ENCODE measurements at places on chromosomes 16 and 17.

DNA sequence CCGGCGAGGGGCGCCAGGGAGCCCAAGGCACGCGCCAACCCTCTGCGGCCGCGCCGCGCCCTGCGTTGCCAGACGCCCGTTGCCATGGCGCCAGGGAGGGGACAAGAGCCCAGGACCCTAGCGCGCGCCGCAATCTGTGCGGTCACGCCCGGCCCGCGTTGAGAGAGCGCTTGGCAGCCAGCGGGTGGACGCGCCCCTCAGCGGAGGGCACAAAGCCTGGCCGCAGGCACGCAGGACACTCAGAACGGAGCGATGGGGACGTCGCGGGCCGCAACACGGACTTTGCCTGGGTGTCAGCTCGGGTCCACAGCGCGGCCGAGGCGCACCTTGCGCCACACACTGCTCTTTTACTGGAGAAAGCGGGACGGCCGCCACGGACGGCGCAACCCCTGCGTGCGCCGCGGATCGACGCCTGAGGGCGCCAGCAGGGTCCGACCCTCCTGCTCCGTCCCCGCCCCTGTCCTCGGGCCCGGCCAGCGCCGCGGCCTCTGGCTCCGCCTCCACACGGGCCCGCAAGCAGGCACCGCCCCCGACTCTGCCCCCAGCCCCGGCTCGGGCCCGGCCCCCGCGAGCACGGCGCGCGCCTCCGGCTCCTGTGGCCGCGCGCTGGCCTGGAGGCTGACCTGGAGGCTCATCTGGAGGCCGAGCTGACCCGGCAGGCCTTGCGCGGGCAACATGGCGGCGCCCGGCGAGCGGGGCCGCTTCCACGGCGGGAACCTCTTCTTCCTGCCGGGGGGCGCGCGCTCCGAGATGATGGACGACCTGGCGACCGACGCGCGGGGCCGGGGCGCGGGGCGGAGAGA, at the start of gene GFER:
TSS of gene GFER (plus strand) at position 650 of the 803 bp plus-strand sequence. CDS start at position 676, 26 bp downstream.
- DNase-seq: peak; percentile 98
- H3K27me3 ChIP-seq: peaks cover 56% of the 10 kb centered on the region
- H3K4me3 ChIP-seq: peak within 1 kb of the TSS; percentile 82
- peaks cover 23% of the 10 kb centered on the region for H3K36me3 ChIP-seq
- H3K27ac ChIP-seq: peak within 1 kb of the TSS; percentile 97

DNA sequence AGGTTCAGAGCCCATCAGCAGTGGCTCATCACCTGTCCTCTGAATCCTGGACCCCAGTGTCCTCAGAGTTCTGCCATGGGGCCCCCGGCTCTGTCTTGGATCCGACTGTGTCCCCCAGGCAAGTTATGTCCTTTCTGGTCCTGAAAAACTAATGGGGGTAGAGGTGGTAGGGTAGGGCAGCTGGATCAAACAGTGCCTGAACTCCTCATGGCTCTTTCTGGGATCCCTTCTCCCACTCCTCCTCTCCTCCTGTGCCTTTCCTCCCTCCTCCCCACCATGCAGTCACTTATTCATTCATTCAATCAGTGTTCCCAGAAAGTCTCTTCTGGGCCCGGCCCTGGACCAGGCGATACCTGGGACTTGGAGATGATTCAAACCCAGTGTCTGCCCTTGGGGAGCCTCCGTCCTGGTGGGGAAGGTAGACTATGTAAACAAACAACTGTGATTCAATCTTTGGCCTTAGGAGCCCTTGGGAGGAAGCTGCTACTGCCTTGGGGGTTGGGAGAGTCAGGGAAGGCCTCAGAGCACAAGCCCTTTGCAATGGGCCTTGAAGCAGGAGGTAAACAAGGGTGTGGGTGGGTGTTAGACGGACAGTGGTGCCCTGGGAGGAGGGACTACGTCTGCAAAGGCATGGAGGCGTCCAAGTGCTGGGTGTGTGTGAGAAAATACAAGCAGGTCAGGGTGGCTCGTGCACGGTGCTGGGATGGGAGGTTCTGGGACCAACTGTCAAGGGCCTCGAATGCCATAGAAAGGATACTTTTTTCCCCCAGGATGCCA, 6.4 kb upstream of the FAM83G start:
- DNase-seq: no peak
- H3K36me3 ChIP-seq: no peaks in the 10 kb centered on the region
- no peaks in the 10 kb centered on the region for H3K27me3 ChIP-seq

DNA sequence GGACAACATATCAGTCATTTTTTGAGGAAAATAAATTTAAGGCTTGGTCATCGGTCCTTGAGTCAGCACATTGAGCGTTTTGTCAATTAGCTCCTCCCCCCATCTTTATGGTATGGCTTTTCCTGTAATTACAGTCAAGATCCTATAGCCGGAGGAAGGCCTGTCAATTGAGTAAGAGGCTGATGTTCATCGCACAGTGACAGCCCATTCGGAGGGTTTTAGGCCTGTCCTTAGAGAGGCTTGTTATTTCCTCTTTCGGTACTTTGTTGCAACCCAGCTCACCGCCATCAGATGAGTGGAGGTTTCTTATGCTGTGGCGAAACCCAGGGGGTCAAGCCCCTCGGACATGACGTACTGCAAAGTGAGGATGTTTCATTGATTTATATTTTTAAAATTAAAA, 395.2 kb downstream of the WWOX start:
- no peaks in the 10 kb centered on the region for H3K36me3 ChIP-seq
- H3K27ac ChIP-seq: no peak overlapping the region
- H3K27me3 ChIP-seq: no peaks in the 10 kb centered on the region

DNA sequence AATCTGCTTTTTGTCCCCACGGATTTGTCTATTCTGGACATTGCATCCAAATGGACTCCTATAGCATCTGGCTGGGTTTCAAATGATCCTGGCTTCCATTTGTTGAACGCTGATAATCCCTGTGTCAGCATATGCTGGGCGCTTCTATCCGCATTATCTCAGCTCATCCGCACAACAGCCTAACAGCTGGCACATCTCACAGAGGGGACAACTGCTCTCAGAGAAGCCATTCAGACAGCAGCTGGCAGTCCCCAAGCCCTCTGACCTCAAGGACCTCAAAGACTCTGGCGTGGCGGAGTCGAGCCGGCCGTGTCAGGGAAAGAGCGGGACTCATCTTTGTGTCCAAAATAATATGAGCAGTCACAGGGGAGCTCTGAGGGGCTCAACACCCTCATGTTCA, 82.3 kb downstream of the NT5M start:
- H3K4me1 ChIP-seq: no peaks in the 10 kb centered on the region
- no peaks in the 10 kb centered on the region for H3K36me3 ChIP-seq
- H3K27ac ChIP-seq: peak overlapping the region; percentile 75

DNA sequence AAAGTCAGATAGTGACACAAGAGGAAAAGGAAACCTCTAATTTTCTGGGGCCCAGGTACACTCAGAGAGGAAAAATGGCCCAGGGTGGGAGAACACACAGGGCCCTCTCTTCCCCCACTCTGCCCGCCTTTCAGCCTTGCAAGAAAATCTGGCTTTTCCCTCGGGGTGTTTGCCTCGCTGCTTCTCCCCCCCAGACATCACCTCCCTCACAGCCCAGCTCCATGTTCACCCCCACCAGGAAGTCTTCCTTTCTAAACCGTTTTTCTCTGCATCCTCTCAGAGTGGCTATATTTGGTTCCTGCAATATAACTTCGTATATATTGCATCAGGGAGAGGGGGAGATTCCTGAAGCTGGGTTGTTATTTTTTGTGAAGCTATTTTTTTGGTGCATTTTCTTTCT, 27.3 kb downstream of the RPRML start:
- H3K27me3 ChIP-seq: peaks cover 66% of the 10 kb centered on the region
- H3K4me1 ChIP-seq: peaks cover 10% of the 10 kb centered on the region
- no peak overlapping the region for H3K27ac ChIP-seq
- no peak for DNase-seq
- H3K4me3 ChIP-seq: peak overlapping the region; percentile 25
- H3K36me3 ChIP-seq: no peaks in the 10 kb centered on the region

GRCh38 chr17:56392321-56392720, 201.2 kb upstream of the NOG start:
- DNase-seq: no peak
- H3K27me3 ChIP-seq: no peaks in the 10 kb centered on the region
- H3K4me1 ChIP-seq: no peaks in the 10 kb centered on the region
- no peak overlapping the region for H3K27ac ChIP-seq
- no peak overlapping the region for H3K4me3 ChIP-seq
- no peaks in the 10 kb centered on the region for H3K36me3 ChIP-seq

GRCh38 chr17:56681561-56682266, 88.2 kb downstream of the NOG start:
- no peak overlapping the region for H3K27ac ChIP-seq
- H3K27me3 ChIP-seq: peaks cover 34% of the 10 kb centered on the region
- no peaks in the 10 kb centered on the region for H3K36me3 ChIP-seq
- DNase-seq: no peak

GRCh38 chr16:11624205-11624604, 37.5 kb upstream of the LITAF start:
- no peak for DNase-seq
- H3K4me3 ChIP-seq: no peak overlapping the region
- H3K27me3 ChIP-seq: no peaks in the 10 kb centered on the region
- no peaks in the 10 kb centered on the region for H3K36me3 ChIP-seq
- no peaks in the 10 kb centered on the region for H3K4me1 ChIP-seq
- no peak overlapping the region for H3K27ac ChIP-seq

DNA sequence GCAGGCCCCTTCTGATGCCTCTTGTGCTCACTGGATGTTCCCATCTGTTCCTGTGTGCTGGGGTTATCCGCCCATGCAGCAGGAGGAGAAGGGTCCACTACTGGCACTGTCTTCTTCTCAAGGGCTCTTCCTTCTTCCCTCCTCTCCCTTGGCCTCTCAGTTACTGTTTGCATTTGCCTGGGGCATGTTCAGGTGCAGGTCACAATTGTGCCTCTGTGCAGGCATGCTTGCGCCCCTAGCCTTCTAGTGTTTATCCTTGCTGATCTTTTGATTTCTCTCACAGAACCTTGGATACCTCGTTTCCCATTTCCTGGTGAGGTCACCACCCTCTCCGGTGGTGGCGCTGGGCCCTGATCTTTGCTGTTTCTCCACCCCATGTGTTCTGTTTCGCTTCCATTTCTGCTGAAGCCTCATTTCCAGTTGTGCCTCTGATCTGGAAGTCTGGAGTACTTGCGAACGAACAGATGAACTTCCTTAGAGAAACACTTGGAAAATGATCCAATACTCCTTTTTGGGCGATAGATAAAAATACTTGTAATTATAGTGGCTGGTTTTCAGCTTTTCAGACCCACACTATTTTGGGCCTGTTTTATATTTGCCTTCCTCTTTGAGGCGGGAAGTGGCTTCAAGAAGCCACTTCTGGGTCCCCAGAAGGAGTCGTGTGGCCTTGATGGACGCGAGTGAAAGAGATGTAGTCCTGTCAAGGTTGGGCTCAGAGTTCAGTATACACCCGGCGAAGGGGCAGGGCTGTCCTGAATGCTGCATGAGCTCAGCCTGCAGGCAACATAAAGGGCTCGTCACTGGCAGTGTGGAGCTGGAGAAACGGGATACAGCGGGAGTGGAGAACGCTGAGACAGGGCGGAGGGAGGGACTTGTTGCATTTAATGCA, 312.9 kb downstream of the SNX29 start:
- no peak overlapping the region for H3K27ac ChIP-seq
- DNase-seq: no peak
- H3K4me3 ChIP-seq: no peak overlapping the region
- H3K27me3 ChIP-seq: no peaks in the 10 kb centered on the region

DNA sequence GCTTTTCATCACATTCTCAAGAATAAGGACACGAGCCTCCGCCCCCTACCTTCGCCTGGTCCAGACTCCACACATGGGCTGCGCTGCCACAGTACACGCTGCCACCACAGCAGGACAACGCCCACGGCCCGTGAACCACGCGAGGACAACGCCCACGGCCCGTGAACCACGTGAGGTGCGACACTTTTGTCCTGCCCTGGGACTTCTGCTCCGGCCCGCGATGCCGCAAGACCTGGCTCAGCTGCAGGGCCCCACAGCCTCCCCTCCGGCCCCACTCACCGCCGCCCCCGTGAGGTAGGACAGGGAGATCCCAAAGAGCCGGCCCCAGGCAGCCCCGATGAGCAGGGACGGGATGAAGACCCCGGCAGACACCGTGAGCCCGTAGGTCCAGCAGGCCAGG, 5.9 kb upstream of the CCDC154 start:
- DNase-seq: peak; percentile 75
- H3K4me1 ChIP-seq: no peaks in the 10 kb centered on the region

DNA sequence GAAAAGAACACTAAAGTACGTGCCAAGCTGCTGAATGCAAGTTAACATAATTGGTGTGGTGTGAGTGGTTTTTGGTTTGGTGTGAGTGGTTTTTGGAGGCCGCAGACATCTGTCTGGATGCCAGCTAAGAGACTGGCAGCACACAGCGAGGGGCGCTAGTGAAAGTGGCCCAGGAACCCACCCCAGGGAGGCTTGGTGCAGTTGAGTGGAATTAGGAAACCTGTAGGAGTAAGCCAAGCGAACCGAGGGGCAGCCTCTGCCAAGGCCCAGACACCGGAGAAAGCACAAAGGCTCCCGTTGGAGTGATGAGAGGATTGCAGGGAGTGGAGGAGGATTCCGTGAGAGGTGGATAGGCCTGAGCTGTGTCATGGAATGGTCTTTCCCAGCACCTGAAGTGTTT, 24.6 kb upstream of the SLC5A11 start:
- no peak for DNase-seq
- no peak overlapping the region for H3K27ac ChIP-seq
- no peak overlapping the region for H3K4me3 ChIP-seq
- peaks cover 95% of the 10 kb centered on the region for H3K36me3 ChIP-seq
- H3K27me3 ChIP-seq: no peaks in the 10 kb centered on the region
- H3K4me1 ChIP-seq: no peaks in the 10 kb centered on the region

- H3K27ac ChIP-seq: no peak overlapping the region
- H3K4me3 ChIP-seq: no peak overlapping the region
- H3K36me3 ChIP-seq: peaks cover 37% of the 10 kb centered on the region
- no peak for DNase-seq
- H3K27me3 ChIP-seq: no peaks in the 10 kb centered on the region
Measured at GRCh38 chr17:68567035-68567434, 34.1 kb downstream of the FAM20A start.

GRCh38 chr17:6496640-6497441, 52.6 kb downstream of the PIMREG start:
- no peak overlapping the region for H3K4me3 ChIP-seq
- no peak overlapping the region for H3K27ac ChIP-seq
- no peaks in the 10 kb centered on the region for H3K4me1 ChIP-seq
- peak; percentile 59 for DNase-seq
- H3K27me3 ChIP-seq: no peaks in the 10 kb centered on the region
- H3K36me3 ChIP-seq: no peaks in the 10 kb centered on the region

DNA sequence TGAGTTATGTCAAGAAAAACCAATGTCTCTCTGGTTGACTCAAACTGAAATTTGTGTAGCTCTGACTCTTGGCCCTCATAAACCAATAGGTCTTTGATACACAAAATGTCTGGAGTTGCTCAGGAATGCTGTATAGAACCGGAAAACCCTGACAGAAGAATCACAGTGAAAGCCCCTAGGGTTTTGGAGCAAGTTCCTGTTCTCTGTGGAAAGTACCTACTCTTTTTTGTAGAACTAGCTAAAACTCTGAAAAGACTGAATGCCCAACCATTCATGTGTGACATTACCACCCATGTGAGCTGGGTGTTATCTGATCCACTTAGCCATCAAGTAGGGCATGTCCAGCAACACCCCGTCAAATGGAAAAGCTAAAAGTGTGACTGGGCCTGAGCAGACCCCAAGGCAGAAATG, 28.8 kb downstream of the CCL4 start:
- no peak for DNase-seq
- no peak overlapping the region for H3K4me3 ChIP-seq
- no peak overlapping the region for H3K27ac ChIP-seq
- no peaks in the 10 kb centered on the region for H3K27me3 ChIP-seq

GRCh38 chr16:17270683-17271109, 200.1 kb downstream of the XYLT1 start:
- H3K36me3 ChIP-seq: no peaks in the 10 kb centered on the region
- no peaks in the 10 kb centered on the region for H3K4me1 ChIP-seq
- DNase-seq: no peak
- no peaks in the 10 kb centered on the region for H3K27me3 ChIP-seq
